ENCODE measurements at places on chromosomes 16 and 17.

- DNase-seq: no peak
Measured at GRCh38 chr17:63741143-63741407, 524 bp downstream of the STRADA start.

DNA sequence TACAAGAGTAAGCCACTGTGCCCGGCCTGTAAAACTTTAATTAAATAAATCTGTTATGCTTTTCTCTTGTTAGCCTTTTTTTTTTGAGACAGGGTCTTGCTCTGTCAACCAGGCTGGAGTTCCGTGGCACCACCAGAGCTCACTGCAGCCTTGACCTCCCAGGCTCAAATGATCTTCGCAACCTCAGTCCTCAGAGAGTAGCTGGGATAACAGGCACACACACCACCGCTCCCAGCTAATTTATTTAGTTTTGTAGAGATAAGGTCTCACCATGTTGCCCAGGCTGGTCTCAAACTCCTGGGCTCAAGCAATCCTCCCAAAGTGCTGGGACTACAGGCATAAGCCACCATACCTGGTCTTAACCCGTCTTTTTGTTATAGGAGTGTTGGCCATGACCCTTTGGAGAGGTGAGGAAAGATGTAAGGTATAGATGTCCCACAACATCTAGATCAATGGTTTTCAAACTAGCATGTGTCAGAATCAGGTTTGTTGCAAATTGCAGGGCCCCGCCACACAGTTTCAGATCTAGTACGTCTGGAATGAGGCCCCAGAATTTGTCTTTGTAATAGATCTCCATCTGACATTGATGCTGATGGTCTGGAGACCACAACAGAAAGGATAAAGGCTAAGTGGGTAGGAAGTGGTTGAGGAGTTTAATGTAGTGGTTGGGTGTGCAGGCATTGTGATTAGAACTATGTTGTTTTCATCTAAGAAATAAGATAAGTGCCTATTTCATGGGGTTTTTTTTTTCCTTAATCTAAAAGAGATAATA is 4.3 kb upstream of the GGA2 start:
- no peak for DNase-seq

DNA sequence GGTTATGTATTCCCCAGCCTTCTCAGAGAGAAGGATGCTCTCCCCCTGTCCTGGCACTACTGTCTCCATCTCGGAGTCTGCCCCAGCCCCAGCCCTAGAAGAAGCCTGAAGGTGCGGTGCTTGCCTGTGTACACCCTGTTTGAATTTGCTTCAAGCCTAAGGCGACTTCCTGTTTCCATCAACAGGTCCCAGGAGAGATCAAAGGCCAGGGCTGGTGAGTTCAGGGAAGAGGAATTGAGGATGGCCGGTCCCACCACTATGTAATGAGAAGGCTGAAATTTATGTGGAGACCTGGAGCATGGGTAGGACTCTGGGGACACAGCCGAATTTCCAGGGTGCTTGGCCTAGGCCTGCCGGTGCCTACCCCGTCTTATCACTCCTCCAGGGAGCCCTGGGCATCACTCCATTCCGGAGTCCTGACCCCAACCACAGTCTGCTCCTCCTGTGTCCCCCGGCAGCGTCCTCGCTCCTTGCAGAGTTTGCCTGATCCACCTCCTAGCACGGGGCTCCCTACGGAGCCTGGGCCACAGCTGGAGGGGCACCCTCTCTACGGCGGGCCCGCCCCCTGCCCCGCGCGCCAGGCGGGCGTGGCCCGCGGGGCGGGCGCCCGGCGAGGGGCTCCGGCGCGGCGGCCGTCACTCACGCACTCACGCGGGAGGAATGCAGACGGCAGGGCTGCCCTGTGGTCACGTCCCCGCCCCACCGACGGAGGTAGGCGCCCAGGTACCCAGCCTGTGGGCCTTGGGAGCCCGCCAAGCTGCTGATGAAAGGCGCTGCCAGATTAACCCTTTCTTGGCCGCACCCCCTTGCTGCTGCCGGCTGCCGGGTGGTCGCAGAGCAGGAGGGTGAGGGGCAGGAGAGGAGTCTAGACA is 53.8 kb upstream of the TAC4 start:
- no peak for DNase-seq

DNA sequence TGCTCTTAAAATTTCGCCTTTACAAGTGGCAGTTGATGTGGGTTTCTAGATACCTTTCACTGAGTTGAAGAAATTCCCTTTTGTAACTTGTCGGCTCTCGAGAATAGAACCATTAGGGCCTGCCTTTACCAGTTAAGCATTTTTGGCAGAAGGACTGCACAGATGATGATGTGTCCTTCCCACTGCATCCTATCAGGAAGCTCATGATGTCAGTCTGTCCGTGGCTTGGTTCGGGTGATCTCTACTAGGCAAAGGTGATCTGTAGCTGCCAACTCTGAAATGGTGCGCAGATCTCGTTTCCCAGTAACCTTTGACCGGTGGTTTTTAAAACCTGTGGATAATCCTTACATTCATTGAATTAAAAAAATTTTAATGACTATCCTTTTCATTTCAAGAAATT is 49.7 kb downstream of the ZNRF1 start:
- no peak for DNase-seq

DNA sequence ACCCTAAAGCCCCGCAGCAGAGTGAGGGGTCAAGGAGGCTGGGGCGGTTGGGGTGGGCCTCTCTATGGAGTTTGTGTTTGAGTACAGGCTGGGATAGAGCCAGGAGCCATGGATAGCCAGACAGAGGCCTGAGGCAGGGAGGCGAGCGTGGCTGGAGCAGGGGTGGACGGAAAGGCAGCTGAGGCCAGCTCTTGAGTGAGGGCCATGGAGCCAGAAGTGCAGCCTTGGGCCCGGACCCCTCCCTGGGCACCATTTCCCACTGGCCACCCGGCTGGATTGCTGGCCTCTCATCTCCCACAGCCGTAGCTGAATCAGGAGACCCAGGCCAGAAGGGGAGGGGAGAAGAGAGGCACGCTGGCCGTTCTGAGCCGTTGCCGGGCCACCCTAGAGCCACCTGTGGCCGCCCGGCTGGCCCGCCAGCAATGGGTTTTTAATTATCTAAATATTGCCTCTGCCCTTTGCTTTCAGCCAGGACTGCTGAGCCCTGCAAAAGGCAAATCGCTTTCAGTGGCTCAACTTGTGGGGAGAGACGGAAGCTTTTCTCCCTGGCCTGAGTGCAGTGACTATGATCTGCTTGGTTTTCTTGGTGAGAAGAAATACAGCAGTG is 75.2 kb upstream of the GSE1 start:
- no peak for DNase-seq

DNA sequence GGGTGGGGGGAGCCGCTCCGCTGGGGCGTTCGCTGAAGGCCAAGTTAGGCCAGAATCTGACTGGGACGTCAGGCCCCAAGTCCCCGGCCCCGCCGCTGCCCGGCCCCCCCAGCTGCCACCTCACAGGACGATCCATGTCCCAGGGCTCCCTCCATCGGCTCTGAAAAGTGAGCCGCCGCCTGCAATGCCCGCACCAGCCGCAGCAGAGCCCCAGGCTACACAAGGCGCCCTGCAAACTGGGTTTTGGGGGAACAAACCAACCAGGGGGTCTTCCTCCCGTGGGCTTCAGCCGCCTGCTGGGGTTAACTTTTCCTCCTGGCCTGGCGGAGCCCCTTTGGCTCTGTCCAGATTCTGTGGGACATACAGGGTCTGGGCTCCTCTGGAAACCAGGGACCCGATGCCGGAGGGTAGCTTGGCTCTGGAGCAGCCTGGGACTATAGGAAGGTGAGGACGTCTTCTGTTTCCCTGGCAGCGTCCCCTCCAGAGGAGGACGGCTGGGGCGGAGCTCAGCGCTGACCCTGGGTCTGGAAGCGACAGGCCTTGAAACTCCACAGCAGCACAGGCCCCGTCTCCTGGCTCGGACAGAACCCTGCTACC is 835 bp downstream of the NME4 start:
- no peak for DNase-seq

- no peak for DNase-seq
Measured at GRCh38 chr17:57110152-57110542, 25.1 kb downstream of the AKAP1 start.

DNA sequence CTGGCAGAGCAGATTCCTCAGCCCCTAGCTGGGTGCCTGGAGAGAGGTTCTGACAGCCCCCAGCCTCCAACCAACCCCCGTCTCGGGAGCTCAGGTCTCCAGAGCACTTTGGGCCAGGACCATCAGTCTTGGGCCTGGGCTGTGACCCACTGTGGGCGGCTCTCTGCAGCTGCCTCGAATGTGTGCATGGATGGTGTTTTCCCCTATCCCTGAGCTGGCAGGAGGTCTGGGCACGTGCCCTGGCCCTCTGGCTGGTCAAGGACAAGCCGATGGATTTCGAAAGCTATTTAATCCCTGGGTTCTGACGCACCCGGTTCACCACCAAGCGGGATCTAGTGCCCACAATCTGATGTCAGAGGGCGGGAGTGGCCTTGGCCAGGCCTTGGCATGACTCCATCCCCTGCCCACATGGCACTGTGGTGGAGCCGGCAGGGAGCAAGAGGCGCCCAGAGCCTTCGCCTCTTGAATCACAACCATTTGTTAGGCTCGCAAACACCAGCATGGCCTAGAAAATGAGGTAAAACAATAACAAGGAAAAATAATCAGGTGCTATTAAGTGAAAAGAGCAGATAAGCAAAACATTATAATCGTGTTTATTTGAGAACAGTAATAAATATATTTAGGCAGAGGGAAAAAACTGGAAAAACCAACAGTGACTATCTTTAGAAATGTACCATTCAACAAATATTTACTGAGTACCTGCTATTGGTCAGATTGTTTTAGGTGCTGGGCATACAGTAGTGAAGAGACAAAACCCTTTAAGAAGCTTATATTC is 69.3 kb upstream of the TOB1 start:
- no peak for DNase-seq

- no peak for DNase-seq
Measured at GRCh38 chr16:77617996-77618395, 104.3 kb upstream of the NUDT7 start.

GRCh38 chr17:65259281-65259680 is 122.1 kb downstream of the RGS9 start:
- no peak for DNase-seq

- DNase-seq: no peak
Measured at GRCh38 chr16:49458243-49458642, 84.6 kb downstream of the C16orf78 start.

Measured in NT2/D1 (cell line).